ENCODE measurements at places on chromosomes 11 and 22.
A peak's percentile ranks its signal among the peaks of the same experiment; 100 is the strongest.

- DNase-seq, result no peak
These were observed 48.3 kb downstream of the ARHGEF12 start for GRCh38 chr11:120384476-120384875.

GRCh38 chr22:21698430-21699329, 32.9 kb downstream of the PPIL2 start:
- DNase-seq, result no peak

DNA sequence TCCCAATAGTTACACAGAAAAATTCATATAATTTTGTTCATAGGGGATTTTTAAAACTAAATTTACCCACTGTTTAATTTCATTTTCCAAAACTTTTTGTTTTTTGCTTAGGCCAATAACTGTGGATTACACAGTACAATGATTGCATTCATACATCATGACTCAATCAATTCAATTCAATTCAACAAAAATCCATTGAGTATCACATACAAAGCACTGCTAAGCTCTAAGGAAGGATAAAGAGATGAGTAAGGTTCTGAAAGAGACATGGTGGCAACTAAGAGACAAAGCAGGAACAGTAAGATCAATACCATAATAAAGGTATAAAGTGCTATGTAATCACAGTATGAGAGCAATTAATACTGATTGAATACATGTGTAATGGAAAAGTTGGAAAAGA, 9.4 kb upstream of the LAYN start:
- no peak for DNase-seq

- DNase-seq, result peak; percentile 67
These were observed 555.8 kb downstream of the BUD13 start for GRCh38 chr11:116217006-116217405.

DNA sequence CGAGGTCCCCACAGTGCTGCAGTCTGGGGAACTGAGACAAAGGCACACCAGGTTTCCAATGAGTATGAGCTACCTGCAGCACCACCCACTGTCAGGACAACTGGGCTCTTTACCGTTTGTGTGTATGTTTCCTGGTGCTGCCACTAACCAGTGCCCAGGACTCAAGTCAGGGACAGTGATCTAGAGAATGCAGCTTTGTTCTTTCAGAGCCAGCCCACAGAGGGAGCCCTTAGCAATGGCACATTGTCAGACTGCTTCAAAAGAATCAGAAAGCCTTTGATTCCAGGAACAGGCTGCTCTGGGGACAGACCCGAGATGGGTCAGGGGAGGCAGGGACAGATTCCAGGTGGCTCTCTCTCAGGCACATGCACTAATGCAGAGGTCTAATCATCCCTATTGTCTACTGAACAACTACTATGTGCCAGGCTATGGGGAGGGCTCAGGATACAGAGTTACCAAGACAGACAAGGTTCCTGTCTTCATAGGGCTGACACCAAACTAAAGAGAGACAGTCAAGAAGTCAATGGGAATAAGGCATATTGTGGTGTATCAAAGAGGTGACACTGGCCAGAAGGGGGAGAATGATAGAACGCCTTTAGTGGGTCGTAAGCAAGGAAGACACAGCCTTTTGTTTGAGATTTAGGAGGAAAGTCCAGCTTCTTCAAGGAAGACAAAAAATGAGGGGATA, 103.7 kb downstream of the VPREB1 start:
- DNase-seq, result no peak

- DNase-seq, result no peak
These were observed 4.6 kb downstream of the RFPL1 start for GRCh38 chr22:29442976-29443375.

- DNase-seq, result no peak
These were observed 64.9 kb upstream of the BIRC3 start for GRCh38 chr11:102252339-102252891.

- no peak for DNase-seq
These were observed 18.9 kb downstream of the PRDM11 start for GRCh38 chr11:45165386-45165785.

DNA sequence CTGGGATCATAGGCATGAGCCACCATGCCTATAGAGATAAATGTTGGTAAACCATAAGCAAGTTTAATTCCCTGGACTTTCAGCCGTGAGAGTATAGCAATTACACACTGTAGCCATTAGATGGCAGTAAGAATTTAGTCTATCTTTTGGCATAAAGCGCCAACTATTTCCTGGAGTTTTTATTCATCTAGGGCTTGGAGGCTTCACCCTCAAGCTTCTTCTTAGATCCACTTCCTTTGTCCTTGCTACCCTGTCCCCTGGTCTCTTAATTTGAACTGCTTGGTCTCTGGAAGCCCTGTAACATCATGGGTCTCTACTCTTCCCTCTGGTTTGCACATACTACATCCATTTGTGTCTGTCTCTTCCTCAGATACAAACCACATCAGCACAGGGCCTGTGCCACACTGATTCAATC, 38.2 kb downstream of the OR10A6 start:
- DNase-seq, result no peak

GRCh38 chr11:78203184-78203583, 14.5 kb downstream of the USP35 start:
- DNase-seq, result peak; percentile 72

GRCh38 chr11:67370351-67371076, 2.9 kb downstream of the CLCF1 start:
- no peak for DNase-seq

DNA sequence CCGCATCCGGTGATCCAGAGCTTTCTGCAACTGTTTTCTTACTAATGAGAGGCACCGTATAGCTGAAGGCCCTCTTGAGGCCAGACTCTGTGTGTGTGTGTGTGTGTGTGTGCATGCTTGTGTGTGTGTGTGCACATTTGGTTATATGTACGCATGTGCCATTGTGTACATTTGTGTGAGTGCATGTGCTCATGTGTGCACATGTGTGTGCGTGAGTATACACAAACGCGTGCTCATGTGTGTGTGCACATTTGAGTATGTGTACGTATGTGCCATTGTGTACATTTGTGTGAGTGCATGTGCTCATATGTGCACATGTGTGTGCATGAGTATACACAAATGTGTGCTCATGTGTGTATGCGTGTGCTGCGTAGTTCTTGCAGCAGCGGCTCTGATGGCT, 12.3 kb upstream of the FGF19 start:
- DNase-seq, result no peak

- DNase-seq, result no peak
These were observed 26.5 kb downstream of the ARHGEF17 start for GRCh38 chr11:73334384-73335203.

DNA sequence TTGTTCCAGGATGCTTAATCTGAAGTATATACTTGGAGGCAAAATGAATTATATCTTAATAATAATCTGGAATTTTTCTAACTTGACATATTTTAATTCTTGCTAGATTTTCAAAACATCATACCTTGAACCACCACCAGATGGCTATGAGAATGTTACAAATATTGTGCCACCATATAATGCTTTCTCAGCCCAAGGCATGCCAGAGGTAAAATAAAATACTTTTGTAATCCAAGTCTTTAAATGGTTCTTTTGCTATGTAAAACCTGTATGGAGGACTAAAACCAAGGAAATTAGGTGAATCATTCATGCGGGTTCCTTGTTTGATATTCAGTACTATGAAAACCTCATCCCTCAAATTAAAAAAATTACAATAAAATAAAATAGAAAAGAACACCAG, 14.4 kb downstream of the NAALAD2 start:
- DNase-seq, result no peak

- DNase-seq, result no peak
These were observed at the start of gene MPPED2 for GRCh38 chr11:30586251-30587144. Gene MPPED2, minus strand, starts transcription at chr11:30586353. Its CDS starts 5,980 bp downstream, at chr11:30580373.

GRCh38 chr11:19957294-19957943, 202.9 kb downstream of the DBX1 start:
- DNase-seq, result no peak
